ENCODE measurements at places on chromosomes 4 and X. TPM values are rescaled to one million over a fixed set of nuclear protein-coding genes. Genes with fewer than 3 reads are reported as not detected.

Gene GPM6B
- total RNA-seq: 0.43 TPM

Gene BMPR1B
- 4.7 TPM for total RNA-seq

Gene CCSER1
- total RNA-seq: not detected

Gene HTN1
- not detected for total RNA-seq

Gene RNF150
- total RNA-seq: 0.37 TPM

Gene BEX5
- total RNA-seq: not detected

Gene KCNIP4
- not detected for total RNA-seq

DNA sequence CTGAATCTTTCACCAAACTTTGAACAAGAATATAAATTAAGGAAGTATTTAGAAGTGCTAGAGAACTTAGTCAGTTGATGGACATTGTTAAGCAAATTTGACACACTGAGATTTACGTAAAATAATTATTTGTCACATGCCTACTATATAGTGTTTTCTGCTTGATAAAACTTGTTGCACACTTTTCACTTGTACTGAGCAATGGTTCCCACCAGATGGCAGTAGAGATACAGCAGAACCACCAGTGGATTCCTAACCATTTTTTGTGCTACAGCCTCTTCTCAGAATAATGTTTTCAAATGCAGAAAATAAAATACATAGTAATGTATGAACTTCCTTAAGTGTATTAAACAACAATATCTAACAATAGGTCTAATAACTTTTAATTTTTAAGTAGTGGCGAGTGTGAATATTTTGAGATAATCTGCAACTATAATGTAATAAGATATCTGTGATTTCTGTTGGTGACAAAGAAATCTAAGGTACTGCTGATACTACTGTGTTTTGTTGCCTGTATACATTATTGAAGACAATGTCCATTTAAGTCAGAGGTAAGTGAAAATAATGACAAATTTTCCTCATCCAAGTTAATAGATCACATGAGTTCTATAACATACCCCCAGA is 81.2 kb downstream of the APOOL start:
- DNase-seq: peak; percentile 25

DNA sequence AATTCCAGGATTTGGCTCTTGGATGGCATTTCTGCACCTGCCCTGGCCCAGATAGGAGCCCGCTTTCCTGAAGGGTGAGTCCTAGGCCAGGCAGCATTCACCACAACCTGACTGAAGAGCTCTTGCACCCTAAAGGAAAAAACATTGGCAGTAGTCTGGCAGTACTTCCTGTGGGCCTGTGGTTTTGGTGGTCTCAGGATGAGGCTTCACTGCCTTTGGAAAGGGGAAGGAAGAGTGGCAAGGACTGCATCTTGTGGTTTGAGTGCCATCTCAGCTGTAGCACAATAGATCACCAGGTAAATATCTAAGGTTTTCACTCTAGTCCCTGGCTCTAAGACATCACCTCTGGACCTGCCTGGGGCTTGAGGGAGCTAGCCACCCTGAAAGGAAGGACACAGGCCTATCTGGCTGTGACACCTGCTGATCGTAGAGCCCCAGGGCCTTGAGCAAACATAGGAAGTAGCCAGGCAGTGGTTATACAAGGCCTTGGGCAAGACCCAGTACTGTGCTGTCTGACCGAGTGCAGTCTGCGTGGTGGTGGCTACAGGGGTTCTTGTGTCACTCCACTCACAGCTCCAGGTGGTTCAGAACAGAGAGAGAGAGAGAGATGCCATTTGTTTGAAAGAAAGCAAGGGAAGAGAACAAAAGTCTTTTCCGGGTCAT is 28.5 kb upstream of the PRRG1 start:
- no peak for DNase-seq

GRCh38 chr4:1207603-1208265 is 35.4 kb upstream of the SPON2 start:
- DNase-seq: no peak

DNA sequence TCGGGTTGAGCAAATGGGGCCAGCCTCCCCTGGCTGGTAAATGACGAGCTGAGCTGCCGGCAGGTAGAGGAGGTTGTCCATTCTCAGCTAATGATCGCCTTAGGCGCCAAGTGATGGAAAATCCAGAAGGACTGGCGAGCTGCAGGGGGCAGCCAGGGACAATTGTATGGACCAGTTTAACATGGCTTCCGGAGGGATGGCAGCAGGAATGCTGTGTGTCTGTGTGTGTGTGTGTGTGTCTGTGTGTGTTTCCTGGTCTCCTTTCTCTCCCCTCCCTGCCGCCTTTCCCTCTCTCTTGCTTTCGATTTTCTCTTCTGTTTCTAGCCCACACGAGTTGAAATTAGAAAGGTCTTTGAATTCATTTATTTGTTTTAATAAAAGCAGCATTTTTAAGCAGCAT is 45.2 kb upstream of the BCOR start:
- DNase-seq: no peak
